ENCODE measurements at places on chromosomes 11 and 22.

GRCh38 chr11:1225386-1226225 lies 2.7 kb downstream of the MUC5B start:
- DNase-seq = no peak

DNA sequence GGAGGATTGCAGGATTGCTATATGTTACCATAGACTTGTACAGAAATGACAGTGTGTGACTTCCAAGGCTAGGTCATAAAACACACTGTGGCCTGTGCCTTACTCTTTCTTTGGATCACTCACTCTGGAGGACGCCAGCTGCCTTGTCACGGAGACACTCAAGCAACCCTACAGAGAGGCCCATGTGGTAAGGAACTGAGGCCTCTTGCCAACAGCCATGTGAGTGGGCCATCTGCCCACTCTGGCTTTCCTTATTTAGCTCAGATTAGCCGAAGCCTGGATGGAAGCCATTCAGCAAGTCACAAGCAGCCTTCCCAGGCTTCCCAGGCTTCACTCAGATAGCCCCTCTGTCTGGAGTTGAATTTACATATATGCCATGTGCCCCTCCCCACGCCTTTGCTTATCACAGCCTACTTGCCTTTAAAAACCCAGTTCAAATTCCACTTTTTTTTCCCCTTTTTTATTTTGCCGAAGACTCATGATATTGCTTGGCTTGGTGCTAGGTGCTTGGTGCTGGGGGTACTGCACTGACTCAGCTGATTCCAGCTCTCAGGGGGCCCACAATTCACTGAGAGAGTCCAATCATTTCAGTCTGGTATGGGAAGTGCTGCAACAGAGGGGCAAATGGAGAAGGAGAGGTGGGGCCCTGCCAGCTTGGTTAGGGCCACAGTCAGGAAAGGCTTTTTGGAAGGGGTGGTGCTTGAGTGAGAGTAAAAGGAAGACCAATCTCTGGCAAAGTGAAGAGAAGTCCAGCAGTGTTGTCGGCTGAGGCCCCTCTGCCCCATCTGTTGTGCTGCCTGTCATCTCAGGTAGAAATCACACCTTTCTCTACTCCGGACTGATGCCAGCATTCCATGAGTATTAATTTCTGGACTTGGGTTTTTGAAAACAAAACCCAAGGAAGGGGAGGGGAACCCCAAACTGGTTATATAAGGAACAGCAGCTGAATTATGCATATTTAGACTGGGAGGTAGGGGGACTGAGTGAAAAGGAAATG lies 14.5 kb upstream of the P4HA3 start:
- no peak for DNase-seq

GRCh38 chr11:4962816-4963215 lies 7.3 kb upstream of the OR51A2 start:
- no peak for DNase-seq

DNA sequence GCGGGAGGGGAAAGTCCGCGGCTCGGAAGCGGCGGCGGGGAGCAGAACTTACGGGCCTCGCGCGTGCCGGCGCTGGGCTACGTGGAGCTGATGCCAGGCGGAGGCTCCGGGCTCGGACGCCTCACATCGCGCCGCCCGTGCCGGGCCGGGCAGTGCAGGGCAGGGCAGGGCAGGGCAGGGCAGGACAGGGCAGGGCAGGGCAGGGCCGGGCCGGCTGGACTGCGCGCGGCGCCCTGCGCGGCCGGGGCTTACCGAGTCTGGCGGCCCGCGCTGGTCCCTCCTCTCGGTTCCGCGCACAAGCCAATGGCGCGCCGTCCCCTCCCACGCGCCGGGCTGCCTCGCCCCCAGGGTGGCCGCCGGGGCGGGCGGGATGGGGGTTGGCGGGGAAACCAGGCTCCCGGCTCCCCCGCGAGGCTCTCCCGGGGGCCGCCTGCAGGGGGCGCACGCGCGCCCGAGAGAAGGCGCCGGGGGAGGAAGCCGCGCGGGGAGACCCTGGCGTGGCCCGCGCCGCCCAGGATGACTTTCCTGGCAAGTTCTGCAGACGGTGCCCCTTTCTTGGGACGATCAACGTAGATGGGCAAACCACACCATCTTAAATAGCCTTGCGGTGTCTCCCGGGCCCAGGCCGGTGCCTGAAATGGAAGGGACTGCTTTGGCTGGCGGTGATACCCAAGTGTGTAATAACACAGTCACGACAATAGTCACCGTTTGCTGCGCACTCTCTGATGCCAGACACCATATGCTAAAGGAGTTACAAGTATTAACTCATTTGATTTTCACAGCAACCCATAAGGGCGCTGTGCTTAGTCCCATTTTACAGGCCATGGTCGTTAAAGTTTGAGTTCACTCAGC lies at the start of gene TP53I11:
TP53I11 (minus strand) TSS at position 259 of the 852 bp plus-strand sequence. CDS start 12,548 bp downstream, outside the sequence.
- peak; percentile 74 for DNase-seq

DNA sequence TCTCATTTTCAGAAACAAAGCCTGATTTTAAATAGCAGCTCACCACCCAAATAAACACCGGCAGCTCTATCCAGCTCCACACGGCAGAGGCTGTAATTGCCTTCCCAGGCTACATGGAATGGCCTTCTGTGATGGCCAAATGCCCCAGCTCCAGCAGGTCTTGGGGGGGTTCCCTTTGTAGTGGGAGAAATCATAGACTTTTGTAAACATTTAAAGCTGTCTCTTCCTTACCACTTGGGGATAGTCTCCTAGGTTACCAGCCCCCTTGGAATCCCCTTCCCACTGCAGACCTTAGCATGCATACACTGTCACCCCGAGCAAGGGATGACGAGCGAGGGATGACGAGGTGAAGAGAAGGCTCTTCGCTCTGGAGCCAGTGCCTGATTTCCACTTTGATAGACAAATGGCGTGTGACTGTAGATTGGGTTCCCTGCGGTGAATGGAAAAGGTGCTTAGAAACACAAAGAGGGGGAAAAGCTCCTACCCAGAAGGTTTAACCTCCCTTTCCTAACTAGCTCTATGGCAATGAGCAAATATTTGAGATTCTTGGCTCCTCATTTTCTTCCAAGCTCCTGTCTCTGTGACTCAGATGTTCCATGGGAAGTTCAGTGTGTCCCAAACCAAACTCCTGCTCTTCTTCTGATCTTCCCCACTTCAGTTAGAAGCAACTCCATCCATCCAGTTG lies 108.0 kb upstream of the CADM1 start:
- no peak for DNase-seq

DNA sequence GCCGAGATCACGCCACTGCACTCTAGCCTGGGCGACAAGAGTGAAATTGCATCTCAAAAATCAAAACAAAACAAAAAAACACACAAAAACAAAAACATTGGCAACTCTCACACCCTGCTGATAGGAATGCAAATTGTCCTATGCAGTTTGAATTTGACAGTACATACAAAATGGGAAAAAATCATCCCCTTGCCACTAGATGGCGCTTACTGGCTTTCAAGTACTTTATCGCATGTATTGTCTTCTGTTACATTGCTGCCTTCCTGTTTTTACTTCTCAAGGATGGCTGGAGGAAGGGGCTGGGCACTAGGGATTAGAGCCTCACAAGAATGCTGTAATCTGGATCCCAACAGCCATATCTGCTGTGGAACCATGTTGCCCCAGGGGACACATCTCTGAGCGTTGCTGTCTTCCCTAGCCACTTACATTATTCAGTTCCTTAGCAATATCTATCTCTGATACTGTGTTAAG lies 59.4 kb upstream of the A4GALT start:
- no peak for DNase-seq

DNA sequence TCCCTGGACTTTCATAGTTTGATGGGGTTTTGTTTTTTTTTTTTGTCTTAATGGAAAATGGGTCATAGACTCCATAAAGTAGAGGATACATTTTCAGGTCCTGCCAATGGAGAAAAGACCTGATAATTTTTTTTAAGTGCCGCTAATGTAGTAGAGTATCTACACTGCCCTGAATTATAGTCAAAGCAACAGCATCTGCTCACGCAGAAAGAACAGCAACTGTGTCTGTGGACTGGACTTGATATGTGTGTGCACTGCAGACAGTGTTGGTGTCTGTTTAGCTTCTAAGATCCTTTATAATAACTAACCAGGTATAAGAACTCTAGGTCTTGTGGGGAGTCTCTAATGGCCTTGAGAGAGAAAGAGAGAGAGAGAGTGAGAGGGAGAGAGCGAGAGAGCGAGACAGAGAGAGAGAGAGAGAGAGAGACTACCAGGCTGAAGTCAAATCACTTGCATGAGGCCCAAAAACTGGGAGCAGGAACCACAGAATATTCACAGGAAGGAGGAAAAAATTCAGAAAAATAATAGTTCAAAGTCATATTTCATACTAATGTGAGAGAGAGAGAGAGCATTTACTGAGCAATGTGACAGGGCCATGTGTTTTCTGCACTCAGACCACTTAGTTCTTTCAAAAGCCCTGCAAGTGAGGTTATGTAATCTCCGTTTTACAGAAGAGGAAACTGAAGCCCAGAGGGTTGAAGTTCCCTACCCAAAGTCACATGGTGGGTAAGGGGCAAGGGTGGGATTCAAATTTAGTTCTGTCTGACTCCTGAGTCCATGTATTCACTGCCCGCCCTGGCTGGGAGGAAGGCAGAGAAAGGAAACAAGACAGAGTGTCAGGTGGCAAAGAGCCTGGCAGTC lies 8.6 kb upstream of the MIAT start:
- DNase-seq = no peak

GRCh38 chr11:95268391-95268790 lies 37.4 kb upstream of the SESN3 start:
- no peak for DNase-seq

- no peak for DNase-seq
Measured at GRCh38 chr11:93623179-93623578, 38.3 kb upstream of the CEP295 start.

- DNase-seq = no peak
Measured at GRCh38 chr11:132579136-132579535, 953.2 kb downstream of the OPCML start.

- DNase-seq = no peak
Measured at GRCh38 chr11:134727636-134728035, 315.6 kb upstream of the B3GAT1 start.

- DNase-seq = no peak
Measured at GRCh38 chr11:74464746-74465145, 2.6 kb downstream of the KCNE3 start.

DNA sequence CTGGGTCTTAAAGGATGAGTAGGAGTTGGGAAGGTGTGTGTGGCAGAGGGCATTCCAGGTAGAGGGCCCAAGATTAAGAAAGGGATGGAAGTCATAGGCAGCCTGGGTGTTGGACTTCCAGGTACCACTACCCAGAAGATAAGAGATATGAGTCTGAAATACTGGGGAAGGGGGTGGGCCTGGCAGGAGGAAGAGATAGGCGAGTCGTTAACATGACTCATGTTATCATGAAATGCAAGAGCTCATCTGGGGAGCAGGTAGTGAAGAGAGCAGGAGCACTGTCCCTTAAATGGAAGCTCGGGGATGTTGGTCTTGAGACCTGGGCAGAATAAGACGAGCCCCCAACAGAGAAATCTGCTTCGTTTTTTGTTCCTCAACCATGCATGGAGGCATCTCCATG lies 10.2 kb downstream of the ZC3H7B start:
- no peak for DNase-seq

- no peak for DNase-seq
Measured at GRCh38 chr11:83521647-83522596, 235.8 kb upstream of the CCDC90B start.

DNA sequence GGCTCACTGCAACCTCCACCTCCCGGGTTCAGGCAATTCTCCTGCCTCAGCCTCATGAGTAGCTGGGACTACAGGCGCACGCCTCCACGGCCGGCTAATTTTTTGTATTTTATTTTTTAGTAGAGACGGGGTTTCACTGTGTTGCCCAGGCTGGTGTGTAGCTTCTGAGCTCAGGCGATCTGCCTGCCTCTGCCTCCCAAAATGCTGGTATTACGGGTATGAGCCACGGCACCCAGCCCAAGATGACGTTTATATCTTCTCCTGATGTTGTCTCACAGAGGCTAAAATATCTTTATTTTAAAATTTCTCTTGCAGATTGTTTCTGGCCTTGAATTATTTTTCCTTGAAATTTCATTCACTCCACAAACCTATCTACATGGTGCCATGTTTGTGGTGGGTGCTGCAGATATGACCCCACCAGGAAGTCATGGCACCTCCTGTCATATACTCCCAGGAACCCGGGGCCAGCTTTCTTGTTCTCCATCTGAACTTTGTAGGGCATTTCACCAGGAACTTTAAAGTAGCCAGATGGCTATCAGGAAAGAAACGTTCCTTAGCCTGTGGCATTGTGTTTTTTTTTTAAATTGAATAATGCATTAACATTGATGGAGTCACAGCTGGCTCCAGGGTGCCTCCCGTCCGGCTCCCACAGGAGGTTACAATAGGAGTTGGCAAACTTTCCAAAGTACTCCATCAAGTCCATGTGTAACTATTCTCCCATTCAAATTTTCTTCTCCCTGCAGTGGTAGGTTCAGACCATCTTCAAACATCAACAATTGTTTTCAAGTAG lies 42.0 kb upstream of the LIPT2 start:
- no peak for DNase-seq

DNA sequence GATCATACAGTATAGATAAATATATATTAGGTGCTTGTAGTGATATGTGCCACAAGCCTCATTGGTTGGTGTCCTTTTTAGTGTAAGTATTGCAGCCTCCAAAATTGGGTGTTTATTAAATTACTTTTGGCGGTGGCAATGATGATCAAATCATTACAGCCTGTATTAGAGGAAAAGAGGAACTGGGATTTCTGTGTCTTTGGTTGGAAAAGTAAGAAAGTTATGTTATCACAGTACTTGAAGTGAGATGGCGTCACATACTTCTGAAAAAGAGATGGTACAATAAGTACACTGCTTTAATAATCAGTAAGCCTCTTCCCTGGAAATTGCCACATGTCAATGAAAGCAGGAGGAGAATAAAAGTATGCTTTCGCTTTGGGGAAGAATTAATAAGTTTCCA lies 523 bp upstream of the MPZL3 start:
- no peak for DNase-seq

GRCh38 chr22:23695141-23695540 lies 4.3 kb downstream of the RGL4 start:
- DNase-seq = no peak

- DNase-seq = no peak
Measured at GRCh38 chr11:19651653-19652052, 61.0 kb upstream of the NAV2 start.

GRCh38 chr11:99803501-99803900 lies 782.8 kb downstream of the CNTN5 start:
- DNase-seq = no peak

- DNase-seq = no peak
Measured at GRCh38 chr22:50731811-50732624, 6.0 kb upstream of the ACR start.

All from activated B cell treated with CpG ODN at 0.5 μM for 24 hours (primary cell).